SK-N-SH treated with all-trans-retinoic acid at 6 μM for 48 hours (cell line): ENCODE measurements at places on chromosomes 11 and 22.

GRCh38 chr11:94786264-94787126 lies 18.3 kb downstream of the AMOTL1 start:
- ATAC-seq: peak; percentile 57; the same call in 2 of the 3 replicates

DNA sequence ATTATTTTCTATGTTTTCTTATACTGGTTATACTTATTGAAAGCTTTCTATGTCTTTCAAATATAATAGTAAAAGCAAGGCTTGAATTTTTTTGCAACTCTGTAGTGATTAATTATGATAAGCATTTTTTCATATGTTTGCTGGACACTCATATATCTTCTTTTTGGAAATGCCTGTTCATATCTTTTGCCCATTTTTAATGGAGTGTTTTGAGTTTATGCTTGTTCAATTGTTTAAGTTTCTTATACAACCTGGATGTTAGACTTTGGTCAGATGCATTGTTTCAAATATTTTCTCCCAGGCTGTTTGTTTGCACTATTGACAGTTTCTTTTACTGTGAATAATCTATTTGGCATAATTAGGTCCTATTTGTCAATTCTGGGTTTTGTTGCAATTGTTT lies 11.9 kb downstream of the OR52H1 start:
- ATAC-seq: no peak

DNA sequence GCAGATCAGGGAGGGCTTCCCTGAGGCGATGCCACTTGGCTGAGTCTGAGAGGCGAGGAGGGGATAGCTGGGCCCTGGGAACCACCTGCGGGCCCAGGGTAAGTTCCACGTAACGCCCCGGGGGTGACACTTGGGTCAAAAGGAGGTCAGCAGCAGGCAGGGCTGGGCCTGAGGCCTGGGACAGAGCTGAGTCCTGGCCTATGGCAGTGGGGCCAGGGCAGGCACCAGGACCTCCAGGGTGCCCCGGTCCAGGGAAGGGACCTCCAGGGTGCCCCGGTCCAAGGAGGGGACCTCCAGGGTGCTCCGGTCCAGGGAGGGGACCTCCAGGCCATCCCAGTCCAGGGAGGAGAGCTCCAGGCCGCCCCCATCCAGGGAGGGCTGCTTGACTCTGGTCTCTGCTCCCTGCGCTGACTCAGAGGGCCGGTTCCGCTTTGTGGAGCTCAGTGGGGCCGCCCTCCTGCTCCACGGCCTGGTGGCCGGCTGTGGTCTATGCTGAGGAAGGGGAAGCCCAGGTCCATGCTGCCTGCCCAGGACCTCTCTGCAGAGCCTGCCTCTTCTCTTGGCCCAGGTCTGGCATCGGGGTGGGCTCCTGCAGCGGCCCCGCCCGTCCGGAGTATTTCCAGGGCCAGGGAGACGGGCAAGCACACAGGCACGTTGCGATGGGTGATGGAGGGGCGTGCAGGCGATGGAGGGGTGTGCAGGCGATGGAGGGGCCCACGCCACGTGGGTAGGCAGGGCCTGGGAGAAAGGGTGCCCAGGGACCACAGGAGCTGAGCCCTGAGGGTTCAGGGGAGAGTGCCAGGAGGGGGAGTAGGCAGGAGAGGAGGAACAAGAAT lies 19.5 kb upstream of the WNT7B start:
- peak; percentile 69 for ATAC-seq

DNA sequence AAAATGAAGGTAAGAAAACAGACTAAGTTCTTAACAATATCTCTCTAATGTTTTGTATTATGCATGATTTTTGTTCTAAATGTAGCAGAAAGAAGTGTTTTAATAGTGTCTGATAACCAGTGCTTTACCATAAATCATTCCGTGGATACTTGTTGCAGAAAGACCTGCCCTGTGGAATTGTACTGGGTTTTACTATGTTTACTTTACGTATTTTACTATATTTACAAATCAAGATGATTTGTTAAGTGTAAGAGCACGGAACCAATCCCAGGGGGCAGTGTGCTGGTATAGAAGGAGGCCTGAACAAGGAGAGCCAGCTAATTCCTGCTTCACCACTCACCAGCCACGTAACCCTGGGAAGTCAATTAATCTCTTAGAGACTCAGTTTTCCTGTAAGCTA lies 1.4 kb downstream of the HTR3B start:
- ATAC-seq: peak; percentile 49; the same call in 1 of the 3 replicates

- no peak for ATAC-seq
These were observed 8.3 kb upstream of the SORL1 start for GRCh38 chr11:121443688-121444275.

DNA sequence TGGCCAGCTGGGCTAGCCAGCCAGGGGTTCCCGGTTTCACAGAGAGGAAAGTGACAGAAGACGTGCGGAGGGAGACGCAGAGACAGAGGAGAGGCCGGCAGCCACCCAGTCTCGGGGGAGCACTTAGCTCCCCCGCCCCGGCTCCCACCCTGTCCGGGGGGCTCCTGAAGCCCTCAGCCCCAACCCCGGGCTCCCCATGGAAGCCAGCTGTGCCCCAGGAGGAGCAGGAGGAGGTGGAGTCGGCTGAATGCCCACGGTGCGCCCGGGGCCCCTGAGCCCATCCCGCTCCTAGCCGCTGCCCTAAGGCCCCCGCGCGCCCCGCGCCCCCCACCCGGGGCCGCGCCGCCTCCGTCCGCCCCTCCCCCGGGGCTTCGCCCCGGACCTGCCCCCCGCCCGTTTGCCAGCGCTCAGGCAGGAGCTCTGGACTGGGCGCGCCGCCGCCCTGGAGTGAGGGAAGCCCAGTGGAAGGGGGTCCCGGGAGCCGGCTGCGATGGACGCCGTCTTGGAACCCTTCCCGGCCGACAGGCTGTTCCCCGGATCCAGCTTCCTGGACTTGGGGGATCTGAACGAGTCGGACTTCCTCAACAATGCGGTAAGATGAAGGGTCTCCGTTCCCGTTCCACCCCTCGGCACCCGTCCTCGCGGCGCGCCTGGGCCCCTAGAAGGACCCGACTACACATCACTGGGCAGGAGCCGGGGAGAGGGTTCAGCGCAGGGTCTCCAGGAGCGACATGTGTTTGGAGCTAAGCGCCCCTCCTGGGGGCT lies at the start of gene CREB3L1:
Gene CREB3L1, plus strand, starts transcription at position 41 of the 765 bp plus-strand sequence. Its CDS starts 450 bp downstream, at position 491.
- ATAC-seq: peak; percentile 44

- peak; percentile 9; the same call in 2 of the 3 replicates for ATAC-seq
These were observed 17.3 kb downstream of the TRMU start for GRCh38 chr22:46352691-46353386.

- ATAC-seq: no peak
These were observed 31.2 kb downstream of the RBFOX2 start for GRCh38 chr22:35997438-35997837.

GRCh38 chr11:7655253-7656217 lies 17.8 kb downstream of the CYB5R2 start:
- ATAC-seq: no peak

GRCh38 chr11:79321263-79321662 lies 119.6 kb downstream of the TENM4 start:
- no peak for ATAC-seq

- no peak for ATAC-seq
These were observed 154.6 kb upstream of the SESN3 start for GRCh38 chr11:95385577-95385976.

GRCh38 chr11:119626197-119626841 lies 102.7 kb downstream of the NECTIN1 start:
- no peak for ATAC-seq

DNA sequence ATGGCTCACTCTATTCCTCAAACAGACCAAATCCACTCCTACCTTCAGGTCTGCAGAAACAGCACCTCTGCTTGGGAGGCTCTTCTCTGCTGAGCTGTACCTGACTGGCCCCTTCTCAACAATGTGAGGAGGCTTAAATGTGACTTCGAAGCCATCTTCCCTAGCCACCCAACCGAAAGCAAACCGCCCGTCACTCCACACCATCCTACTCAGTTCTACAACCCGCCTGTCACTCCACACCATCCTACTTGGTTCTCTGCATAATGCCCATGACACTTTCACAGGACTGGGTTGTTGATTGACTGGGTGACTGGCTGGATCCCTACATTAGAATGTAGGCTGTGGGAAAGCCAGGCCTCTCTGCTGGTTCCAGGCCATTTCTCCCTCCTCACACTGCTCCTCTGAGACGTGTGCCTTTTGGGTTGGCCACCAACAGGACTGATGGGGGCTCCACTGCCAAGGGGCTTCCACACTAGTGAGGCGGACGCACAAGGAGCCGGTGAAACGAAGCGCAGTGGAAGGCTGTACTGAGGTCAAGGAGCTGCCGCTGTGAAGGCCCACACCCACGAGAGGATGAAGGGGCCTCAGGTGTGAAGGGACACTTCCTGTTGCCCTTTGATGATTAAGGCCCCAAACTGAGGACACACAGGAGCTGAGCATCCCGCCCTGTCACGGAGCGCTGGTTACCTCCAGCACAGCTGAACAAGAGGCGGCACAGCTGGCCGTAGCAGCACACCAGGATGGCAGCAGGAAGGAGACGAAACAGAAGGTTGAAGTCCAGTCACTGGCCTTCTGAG lies 47.5 kb upstream of the SPATA19 start:
- no peak for ATAC-seq

GRCh38 chr22:24500277-24500820 lies 5.2 kb downstream of the UPB1 start:
- ATAC-seq: no peak

DNA sequence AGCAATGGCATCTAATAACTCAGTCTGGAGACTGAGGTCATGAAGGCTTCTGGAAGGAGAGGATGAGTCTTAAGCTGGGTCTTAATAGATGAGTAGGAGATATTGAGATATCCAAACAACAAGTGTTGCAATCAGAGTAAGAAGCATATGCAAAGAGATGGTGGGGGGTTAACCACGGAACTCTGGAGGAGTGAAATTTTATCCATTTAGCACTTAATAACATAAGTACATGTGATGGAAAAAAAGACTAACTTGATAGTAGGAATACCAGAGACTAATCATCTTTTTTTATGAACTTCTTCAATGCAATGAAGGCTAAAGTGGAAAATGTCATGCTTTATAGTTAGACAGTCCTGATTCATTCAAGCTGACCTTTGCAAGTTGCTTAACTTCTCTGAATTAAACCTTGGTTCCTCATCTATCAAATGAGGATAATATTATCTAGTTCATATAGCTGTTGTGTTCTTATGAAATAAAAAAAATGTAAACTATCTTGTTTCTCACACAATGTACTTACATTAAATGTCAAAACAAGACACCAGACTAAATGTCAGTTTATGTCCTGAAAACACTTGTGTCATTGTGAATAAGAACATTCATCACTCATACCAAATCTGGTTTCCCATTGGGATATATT lies 403.1 kb upstream of the CCDC90B start:
- no peak for ATAC-seq

- no peak for ATAC-seq
These were observed 89.3 kb upstream of the ASPHD2 start for GRCh38 chr22:26339755-26340154.

GRCh38 chr11:6217722-6218121 lies 12.4 kb downstream of the C11orf42 start:
- ATAC-seq: no peak

GRCh38 chr22:36554098-36554497 lies 25.1 kb upstream of the EIF3D start:
- peak; percentile 34; the same call in 1 of the 3 replicates for ATAC-seq

DNA sequence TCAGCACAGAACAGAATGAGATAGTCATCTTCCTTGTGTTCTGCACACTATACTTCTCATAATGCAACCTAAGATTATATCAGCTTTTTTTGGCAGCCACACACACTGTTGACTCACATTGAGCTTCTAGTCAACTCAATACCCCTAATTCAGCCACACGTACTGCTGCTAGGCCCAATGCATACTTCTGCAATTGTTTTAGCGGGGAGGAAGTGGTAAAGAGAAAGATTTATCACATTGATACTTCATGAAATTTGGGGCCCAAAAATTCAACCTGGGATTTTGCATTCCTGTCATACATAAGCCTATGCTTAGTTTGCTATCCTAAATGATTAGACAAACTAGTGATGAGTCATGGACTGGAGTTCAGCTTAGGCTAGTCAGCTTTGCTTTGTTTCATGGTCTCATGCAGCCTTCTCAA lies 8.6 kb upstream of the UPB1 start:
- peak; percentile 86 for ATAC-seq

GRCh38 chr11:126354631-126355323 lies 709 bp upstream of the ST3GAL4 start:
- ATAC-seq: peak; percentile 37

GRCh38 chr11:113884361-113884836 lies 9.0 kb upstream of the USP28 start:
- no peak for ATAC-seq

DNA sequence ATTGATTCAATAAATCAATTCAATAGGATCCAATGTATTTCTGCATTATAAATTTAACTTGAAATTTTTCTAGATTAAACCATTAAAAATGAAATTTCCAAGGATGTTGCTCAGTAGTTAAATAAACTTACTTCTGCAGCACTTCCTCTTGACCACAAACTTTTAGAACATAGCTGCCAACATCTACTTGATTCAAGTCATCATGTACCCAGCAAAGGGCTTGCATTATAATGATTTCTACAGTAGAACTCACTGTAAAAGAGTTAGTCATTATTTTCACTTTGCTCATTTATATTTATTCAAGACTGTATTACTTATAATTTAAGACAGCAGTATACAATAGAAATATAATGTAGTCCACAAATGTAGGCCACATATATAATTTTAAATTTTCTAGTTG lies 59.2 kb downstream of the PIK3C2A start:
- no peak for ATAC-seq

GRCh38 chr11:34238966-34239365 lies 118.8 kb downstream of the ABTB2 start:
- ATAC-seq: no peak

DNA sequence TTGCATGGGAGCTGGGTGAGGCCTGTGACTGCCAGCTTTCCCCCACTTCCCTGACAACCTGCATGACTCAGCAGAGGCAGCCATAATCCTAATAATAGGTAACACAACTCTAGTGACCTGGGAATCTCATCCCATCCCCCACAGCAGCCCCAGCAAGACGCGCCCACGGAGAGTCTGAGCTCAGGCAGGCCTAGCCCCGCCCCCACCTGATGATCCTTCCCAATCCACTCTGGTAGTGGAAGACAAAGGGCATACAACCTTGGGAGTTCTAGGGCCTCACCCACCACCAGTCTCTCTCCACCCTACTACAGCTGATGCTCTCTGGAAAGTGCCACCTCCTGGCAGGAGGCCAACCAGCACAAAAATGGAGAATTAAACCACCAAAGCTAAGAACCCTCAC lies 60.3 kb downstream of the CWF19L2 start:
- ATAC-seq: no peak

GRCh38 chr11:130328420-130328819 lies 13.7 kb upstream of the ZBTB44 start:
- ATAC-seq: no peak
